ENCODE measurements at places on chromosomes 4 and X.

GRCh38 chr4:35879479-35879878 is 364.8 kb downstream of the ARAP2 start:
- no peak for DNase-seq

DNA sequence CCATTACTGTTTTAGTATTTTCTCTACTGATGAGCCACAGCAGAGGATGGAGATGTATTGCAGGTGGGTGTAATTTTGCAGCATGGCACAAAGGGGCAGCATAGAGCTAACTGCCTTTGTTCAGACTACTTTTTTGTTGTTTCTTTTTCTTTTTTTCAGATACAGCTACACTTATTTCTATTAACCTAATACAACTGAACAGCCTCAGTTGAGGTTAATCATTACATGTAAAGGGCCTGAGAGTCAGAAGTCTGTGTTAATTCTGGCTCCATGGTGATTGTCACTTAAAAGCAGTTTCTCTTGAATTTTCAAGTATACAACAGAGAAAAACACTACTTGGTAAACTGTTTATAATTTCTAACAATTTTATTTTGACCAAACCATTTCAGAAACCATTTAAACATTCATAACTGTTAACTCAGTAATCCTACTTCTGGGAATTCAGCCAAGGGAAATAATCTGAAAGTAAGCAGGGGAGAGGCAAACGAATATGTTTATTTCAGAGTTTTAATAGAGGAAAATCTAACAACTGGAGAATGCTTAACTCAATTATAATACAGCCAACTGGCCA is 13.9 kb upstream of the PPEF2 start:
- peak; percentile 51 for DNase-seq

DNA sequence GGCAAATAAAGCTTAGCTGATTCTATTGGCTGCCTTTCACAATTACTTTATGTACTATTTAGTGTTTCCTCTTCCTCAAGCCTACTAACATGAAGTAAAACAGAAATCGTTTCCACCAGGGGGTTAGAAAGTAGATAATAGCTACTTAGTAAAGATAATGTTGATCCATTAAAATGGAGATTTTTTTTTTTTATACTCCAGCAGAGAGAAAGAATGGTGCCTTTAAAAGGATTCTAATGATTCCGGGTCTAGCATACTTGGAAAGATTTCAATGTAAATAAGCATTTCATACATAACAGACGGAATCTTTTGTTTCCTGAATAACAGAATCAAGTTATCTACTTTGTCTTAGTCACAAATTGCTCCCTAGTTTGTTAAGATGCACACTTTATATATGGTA is 37.1 kb downstream of the GK start:
- DNase-seq, result no peak

DNA sequence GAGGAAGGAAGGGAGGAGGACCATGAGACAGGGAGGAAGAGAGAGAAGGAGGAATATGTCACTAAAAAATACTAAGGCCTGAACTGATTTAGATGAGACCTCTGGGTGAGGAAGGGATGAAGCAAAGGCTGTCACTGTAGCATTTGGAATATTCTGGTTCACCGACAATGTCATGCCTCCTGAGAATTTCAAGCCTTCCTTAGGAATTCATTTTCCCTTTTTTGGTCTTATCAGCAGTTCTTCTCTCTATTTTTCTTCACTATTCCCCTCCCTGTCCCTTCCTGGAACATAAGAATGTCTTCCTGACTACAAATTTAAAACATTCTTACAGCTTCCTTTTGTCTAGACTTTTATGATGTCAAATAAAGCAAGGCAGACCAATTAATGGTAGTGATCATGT is 527.8 kb downstream of the INPP4B start:
- no peak for DNase-seq

GRCh38 chrX:130114141-130114588 is 3.9 kb upstream of the ELF4 start:
- DNase-seq, result peak; percentile 7

GRCh38 chrX:47232803-47233332 is at the start of gene USP11:
USP11 (plus strand) TSS chrX:47233009; CDS start chrX:47233044, 35 bp downstream.
- DNase-seq, result peak; percentile 29

GRCh38 chr4:24887881-24888430 is 24.9 kb downstream of the CCDC149 start:
- DNase-seq, result no peak

GRCh38 chr4:7199771-7200441 is 7.6 kb downstream of the SORCS2 start:
- no peak for DNase-seq

- no peak for DNase-seq
Observed at GRCh38 chr4:170256807-170257206, 167.1 kb upstream of the AADAT start.

DNA sequence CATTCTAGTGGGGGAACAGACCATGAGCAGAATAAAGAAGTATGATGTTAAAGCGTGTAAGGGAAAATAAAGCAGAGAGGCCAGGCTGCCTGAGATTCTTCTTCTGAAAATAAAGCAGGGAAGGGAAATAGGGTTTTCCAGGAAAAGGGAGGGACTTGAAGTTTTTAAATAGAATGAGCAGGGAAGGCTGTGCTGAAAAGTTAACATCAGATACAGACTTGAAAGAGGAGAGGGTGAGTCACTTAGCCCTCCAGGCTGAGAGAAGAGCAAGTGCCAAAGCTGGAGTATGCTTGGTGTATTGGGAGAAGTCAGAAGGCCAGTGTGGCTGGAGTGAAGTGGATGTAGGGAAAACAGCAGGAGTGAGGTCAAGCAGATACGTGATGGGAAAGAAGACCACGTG is 10.0 kb upstream of the PLK4 start:
- DNase-seq, result peak; percentile 40

DNA sequence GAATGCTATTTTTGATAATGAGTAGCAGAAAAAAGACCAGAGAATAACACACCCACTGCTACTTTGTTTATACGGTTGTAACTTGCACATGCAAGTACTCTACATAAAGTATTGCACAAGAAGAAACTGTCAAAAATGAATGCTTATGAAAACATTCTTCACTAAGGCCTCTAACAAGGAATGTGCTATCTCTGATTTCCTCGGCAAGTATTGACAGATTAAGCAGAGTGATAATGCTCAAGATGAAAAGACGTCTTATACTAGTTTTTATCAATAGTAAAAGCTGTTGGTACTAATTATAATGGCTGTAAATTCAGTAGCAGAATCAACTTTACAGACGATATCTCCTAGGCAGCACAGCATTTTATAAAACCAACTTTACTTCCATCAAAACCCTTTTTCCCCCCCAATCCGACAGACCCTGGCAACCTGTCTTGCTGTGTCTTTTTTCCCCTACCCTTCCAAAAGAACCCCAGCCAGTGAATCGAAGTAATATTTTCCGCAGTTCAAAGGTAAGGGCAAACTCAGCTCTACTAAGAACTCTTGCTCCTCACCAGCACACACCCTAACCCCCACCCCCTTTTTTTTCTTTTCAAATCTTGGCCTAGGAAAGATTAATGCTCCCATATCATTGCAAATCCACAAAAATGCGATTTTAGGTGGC is 1.5 kb downstream of the FRYL start:
- DNase-seq, result peak; percentile 19

GRCh38 chrX:31124536-31124935 is 52.7 kb upstream of the FTHL17 start:
- no peak for DNase-seq

- DNase-seq, result no peak
Observed at GRCh38 chr4:163810755-163811154, 316.3 kb downstream of the TMA16 start.

DNA sequence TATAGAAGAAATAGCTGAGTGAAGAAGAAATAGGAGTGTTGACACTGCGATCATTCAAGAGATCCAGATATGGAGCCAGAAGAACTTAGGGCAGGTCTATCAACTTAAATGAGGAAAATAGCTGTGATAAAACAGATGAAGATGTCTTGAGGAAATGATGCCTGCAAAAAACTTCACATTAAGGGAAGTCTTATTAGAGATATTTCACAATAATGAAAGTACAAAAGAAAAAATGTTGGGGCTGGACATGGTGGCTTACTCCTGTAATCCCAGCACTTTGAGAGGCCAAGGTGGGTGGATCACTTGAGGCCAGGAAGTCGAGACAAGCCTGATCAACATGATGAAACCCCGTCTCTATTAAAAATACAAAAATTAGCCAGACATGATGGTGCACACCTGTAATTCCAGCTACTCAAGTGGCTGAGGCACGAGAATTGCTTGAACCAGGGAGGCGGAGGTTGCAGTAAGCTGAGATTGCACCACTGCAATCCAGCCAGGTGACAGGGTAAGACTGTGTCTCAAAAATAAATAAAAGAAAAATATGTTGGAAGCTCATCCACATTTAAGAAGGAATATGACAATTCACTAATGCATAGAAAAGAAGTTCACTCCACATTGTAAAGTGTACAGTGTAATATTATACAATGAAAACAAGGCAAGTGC is 56.3 kb downstream of the PKD2 start:
- DNase-seq, result no peak

GRCh38 chr4:59517007-59517406 is 1683.1 kb upstream of the ADGRL3 start:
- DNase-seq, result no peak

DNA sequence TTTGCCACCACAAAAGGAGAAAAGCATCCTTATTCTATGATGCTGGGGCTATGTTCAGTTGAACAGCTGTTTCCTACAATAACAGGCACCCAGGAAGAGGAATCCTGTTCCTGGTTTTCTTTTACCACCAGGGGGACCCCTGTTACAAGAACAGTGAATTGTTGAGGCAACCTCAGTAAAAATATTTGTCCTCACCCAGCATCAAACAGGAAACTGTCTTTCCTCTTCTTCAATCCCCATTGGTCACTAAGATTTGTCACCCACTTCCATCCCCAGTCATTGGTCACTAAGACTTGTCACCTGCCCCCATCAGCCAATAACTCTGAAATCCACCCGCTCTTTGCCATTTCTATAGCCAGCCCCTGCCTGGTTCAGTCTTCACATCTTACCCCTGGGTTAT is 143.5 kb upstream of the GALNT7 start:
- peak; percentile 77 for DNase-seq

DNA sequence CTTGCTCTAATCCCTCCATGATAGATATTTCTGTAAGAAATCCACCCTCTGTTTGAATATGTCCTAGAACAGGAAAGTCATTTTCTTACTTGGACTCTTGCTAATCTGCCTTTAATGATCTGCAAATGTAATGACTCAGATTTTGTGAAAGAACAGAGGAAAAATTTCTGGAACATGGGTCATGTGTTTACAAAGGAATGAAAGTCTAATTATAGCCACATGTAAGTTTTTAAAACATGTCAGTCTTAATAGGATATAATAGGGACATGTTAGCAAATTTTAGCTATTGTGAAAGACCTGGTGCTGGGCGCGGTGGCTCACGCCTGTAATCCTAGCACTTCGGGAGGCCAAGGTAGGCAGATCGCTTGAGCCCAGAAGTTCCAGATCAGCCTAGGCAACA is 47.6 kb downstream of the GRK4 start:
- no peak for DNase-seq

- DNase-seq, result no peak
Observed at GRCh38 chr4:153252122-153252521, 47.9 kb downstream of the TRIM2 start.

- no peak for DNase-seq
Observed at GRCh38 chr4:2338754-2339457, 77.0 kb upstream of the MXD4 start.

DNA sequence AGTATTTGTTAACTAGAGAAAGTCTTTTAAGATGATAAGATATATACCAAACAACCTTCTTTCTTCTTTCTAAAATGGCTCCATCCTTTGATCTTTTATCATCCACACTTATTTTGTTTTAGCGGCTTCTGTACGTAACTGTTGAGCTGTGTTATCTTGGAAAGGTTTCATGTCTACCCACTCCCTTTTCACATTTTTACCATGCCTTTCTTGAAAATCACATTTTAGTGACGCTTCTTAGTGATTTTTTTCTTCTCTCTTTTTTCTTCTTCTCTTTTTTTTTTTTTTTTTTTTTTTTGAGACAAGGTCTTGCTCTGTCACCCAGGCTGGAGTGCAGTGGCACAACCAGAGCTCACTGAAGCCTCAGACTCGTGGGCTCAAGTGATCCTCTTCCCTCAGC is 135.1 kb downstream of the CHIC2 start:
- no peak for DNase-seq

GRCh38 chr4:60885011-60885410 is 315.1 kb upstream of the ADGRL3 start:
- no peak for DNase-seq

DNA sequence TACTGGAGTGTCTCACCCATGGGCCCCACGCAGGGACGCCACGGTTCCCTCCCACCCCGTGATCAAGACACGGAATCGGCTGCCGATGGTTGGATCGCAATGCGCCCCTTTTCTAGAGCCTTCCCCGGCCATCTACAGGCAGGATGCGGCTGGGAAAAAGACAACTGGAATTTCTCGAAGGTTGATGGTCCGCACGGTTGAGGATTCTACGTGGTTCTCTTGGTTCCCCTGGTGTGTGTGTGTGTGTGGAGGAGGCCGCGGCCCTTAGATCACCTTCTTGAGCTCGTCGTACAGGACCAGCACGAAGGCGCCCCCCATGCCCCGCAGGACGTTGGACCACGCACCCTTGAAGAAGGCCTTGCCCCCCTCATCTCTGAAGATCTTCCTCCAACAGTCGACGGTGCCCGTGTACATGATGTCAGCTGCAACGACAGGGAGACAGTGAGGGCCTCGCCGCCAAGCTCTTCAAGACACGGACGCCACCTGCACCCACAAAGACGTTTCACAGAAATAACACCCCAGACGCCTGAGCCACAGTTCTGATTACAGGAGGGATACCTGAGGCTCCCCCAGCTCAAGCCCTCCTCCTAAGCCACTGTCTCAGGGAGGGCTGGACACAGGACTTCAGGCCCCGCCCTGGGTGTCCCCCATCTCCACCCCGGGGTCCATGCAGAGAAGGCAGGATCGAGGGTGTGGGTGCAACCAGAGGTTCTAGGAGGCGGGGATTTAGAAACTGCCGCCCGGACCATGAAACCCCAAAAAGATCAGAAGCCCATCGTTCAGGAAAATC is 5.4 kb downstream of the SLC25A6 start:
- DNase-seq, result no peak

- DNase-seq, result no peak
Observed at GRCh38 chrX:72396117-72396516, 90.4 kb upstream of the CITED1 start.

DNA sequence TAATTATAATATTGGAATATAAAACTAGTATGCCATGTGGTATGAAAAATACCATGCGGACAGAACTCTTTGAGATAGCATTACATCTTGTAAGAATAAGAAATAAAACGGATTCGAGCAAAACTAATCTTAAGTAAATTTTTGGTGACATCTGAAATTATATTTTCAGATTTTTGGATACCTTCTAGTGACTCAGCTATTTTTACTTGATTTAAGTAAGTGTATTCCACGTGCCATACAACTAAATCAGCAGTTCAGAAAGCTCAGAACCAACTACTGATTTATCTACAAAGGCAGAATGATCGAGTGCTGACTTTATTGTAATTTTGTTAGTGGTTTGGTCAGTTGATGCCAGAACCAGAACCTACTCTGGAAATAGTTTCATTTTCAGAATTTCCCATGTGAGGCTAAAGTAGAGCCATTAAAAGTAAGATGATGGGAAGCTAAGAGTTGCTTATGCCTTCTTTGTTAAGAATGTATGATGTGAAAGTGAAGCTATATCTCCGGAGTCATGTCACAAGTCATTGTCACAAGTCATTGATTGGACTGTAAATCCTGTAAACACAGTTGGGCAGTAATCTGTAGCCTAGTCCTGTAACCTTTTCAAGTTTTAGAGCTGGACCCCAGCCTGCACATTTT is 4.0 kb downstream of the ING2 start:
- no peak for DNase-seq

- DNase-seq, result no peak
Observed at GRCh38 chrX:87728024-87728423, 210.4 kb downstream of the KLHL4 start.

- DNase-seq, result no peak
Observed at GRCh38 chrX:34130501-34130900, 1.6 kb downstream of the FAM47A start.
